ENCODE measurements at places on chromosomes 12 and 14.

- no peak for DNase-seq
Measured at GRCh38 chr12:119201789-119202543, 23.2 kb downstream of the HSPB8 start.

- no peak for DNase-seq
Measured at GRCh38 chr12:663293-663871, at the start of gene NINJ2. TSS of gene NINJ2 (minus strand) at chr12:663445. CDS start at chr12:663360, 85 bp downstream.

GRCh38 chr12:124308741-124309140 is 13.8 kb downstream of the RFLNA start:
- DNase-seq: no peak

DNA sequence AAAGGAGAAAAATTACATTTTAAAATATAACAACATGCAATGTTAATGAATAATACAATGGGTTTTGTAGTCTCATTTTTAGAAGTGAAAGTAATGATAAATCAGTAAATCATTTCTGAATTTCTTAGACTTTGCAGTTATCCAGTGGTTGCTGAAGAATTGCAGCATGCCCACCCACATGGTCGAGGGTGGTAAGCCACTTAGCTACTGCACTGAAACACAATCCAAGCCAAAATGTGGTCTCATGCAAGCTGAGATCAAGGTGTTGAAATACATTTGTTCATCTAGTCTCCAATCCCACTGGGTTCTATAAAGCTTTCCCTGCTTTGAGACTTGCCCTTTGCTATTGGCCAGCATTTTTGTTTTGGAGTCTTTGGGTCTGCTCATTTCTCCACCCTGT is 247.9 kb downstream of the NELL2 start:
- DNase-seq: no peak

GRCh38 chr12:12660201-12660600 is 35.8 kb downstream of the GPR19 start:
- DNase-seq: no peak

- no peak for DNase-seq
Measured at GRCh38 chr12:74619084-74619483, 81.4 kb downstream of the ATXN7L3B start.

GRCh38 chr14:33833706-33834465 is 117.0 kb downstream of the EGLN3 start:
- no peak for DNase-seq

DNA sequence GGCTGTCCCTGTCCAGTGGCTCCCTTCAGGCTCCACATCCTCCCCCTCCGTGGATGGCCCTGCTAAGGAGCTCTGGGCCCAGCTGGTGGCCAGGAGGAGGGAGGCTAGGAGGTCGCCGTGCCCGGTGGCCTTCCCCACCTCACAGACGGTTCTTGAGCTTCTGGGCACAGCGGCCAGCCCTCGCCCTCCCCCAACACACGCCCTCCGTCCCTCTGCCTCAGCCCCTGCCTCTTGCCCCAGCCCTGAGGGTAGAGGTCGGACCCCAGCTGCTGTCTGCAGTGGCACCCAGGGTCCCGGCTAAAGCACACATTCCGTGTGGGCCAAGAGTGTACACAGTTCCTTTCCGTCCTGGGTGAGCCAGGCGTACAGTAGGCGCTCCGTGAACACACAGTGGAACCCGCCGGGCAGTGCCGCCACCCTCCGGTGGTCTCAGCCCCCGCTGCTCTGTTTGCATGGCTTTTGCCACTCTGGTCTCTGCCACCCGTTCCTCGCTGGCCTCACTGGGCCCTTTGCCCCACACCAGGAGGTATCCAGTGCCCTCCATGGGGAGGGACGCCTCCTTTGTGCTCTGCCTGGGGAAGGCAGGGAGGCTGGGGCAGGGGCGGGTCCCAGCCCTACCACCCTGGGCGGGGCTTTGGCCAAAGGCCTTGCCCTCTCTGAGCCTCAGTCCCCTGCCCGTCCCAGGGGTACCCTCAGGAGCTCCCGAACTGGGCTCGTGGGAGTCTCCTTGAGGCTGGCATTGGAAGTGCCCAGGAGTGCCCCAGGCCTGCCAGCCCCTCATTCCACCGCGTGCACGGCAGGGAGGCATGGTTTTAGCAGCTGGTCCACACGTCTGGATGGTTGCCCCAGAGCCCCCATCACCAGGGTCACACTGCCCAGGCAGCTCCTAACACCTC is 13.0 kb downstream of the TRMT61A start:
- no peak for DNase-seq

DNA sequence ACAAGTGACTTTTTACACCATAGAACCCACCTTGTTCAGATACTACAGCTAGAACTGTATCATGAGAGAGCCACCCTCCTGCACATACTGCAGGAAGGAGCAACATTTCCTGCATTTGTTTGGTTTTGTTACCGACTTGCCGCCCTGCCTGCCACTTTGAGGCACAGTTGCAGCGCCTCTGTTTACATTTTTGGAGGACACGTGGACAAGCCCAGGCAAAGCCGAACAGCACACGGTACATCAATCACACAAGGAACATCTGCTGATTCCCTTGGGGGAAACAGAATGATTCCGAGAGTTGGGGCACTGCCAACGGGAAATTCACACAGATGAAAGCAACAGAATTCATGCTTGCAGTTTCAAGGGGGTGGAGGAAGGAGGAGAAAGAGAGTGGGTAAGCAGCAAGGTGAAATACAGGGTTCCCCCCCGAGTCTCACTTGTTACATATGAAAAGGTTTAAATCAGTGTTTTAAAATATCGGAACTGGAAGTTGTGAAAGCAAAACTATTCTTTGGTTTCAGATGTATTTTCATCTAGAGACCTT is 110.7 kb downstream of the BTG1 start:
- no peak for DNase-seq

DNA sequence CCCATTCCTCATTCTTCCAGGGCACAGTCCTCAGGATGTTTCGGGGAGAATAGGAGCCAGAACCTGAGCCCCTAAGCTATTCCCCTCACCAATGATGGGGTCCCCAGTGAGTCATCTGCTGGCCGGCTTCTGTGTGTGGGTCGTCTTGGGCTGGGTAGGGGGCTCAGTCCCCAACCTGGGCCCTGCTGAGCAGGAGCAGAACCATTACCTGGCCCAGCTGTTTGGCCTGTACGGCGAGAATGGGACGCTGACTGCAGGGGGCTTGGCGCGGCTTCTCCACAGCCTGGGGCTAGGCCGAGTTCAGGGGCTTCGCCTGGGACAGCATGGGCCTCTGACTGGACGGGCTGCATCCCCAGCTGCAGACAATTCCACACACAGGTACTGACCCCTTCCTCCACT is 1.3 kb downstream of the SLC39A5 start:
- no peak for DNase-seq

Measured in HuH-7.5 (cell line).